ENCODE measurements at places on chromosomes 13 and 19.

DNA sequence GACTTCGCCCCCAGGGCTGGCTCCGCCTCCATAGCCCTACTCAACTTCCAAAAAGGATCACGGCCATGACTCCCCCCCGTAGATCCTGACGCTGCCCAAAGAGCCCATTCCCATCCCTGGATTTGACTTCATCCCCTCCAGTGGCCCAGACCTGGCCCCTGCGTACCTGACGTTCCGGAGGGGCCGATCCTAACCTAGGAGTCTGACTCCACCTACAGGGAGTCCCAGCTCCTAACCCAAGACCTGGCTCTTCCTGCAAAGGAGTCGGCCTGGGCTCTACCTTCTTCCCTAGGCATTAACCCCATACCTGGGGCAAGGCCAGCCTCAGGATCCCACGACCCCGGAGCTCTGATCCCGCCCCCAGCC is 10.8 kb downstream of the STAP2 start:
- DNase-seq = no peak

DNA sequence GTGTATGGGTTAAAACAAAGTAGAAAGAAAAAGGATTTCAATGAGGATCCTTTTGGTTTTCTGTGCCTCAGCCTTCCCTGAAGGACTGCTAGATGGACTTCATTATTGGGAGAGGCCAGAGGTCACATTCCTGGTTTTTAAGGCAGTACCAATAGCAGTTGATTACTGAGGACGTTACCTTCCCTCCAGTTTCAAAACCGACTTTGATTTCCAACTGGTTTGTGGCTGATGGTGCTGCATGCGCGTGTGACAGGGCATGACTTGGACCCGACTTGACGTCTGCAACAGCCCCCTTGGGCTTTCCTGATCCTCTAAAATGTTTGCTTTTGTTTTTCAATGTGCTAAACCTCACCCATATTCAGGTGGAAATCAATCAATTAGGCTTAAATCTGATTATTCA is 314.3 kb upstream of the ARGLU1 start:
- DNase-seq = no peak

- DNase-seq = no peak
These were observed 2.7 kb downstream of the PNMA8C start for GRCh38 chr19:46426035-46426505.

DNA sequence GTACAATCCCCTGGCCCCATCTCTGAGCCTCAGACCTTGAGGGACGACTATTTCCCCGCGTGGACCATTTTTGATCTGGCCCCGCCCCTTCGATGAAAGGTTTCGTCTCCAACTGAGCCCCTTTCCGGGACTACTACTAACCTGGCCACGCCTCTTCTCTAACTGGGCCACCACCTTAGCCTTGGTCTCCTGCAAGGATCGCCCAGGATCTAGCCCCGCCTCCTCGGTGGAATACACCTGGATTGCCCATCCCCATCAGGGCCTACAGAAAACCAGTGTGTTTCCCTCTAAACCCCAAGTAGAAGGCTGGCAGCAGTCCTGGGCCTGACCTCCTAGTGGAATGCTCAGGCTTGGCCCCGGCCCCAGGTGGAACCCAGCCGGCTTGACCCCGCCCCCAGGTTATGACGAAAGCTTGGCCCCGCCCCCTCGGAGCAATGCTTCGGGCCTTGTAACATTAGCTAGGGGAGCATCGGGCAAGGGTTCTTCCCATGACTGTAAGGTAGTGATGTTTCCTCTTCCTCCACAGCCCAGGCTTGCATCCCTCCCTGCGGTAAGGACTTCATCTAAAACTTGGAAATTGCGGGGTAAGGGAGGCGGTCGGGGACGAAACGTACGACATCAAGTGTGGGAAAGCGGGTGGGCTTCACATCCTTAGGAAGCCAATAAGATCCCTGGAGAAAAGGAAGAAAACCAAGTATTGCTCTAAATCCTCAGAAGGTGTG is 9.1 kb downstream of the SPACA6 start:
- DNase-seq = no peak

DNA sequence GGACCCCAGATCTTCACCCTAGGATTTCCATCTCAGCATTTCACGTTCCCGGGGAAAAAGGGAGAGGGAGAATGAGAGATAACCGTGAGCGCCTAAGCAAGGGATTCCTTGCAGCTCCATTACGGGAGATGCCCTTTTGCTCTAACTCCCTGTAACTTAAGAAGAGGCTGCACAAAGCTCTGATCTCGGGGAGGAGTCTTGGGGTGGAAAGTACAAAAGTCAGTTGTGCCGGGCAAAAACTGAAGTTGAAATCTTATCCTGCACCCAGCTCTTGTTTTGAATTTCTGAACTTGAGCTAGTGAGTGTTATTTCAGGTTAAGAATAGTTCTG is 256.4 kb upstream of the SOX21 start:
- DNase-seq = no peak

GRCh38 chr19:5978606-5979552 is 939 bp upstream of the RANBP3 start:
- DNase-seq = no peak

DNA sequence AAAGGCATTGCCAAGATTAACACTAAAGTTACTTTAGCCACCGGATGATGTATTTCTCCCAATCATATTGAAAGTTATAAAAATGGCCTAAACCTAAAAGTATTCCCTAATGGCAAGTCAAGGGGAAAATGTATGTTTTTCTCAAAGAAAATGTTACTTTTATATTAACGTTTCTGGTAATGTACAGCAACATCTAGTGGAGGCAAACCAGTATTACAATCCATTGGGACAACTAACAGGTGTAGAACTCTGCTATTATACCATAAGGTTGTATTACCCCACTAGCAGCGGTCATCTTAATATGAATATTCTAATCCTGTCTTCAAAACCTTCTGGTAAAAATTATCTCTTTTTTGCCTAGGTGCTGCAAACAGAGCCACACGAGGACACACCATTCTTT is 69.2 kb downstream of the ZNF100 start:
- peak; percentile 62 for DNase-seq

- DNase-seq = no peak
These were observed 47.1 kb upstream of the CNMD start for GRCh38 chr13:52786766-52787165.

- no peak for DNase-seq
These were observed 7.6 kb downstream of the CAPN12 start for GRCh38 chr19:38736413-38737280.

DNA sequence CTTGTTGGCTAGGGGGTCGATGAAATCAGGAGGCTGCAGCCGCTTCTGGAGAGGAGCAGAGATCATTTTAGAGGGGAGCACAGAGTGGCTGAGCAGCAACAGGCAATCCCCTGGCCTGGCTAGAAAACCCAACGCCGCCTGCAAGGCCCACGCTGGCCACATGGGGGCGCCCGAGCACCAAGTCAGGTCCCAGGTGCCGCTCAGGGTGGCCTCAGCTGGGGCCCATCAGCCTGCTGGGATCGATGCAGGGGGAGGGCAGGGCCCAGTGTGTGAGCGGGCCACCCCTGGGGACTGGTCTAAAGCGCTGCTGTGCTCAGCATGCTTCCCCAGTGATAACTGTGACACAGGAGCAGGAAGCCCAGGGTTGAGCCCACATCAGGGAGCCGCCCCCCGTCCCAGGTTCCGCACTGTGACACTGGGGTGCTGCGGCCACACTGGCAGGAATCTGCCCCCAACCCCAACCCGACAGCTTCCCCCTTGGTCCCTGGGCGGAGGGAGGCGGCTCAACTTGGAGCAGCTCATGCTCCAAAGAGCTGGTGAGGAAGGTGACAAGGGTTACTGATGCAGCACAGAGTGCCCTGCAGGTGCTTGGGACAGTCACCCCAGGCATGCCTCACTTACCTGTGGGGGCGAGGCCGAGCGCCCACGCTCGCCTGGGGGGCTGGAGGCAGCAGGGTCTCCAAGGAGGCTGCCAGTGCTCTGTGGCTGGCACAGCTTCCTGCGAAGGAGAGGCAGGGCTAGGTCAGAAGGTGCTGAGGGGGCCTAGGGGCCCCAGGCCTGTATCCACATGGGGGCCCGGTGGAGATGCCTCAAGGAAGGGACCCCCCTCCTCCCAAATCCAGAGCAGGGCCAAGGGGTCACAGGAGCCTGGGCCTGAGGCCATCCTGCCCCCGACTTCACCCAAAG is 13.3 kb upstream of the ISYNA1 start:
- DNase-seq = peak; percentile 60

GRCh38 chr13:93248627-93249047 is 22.0 kb downstream of the GPC6 start:
- DNase-seq = no peak

DNA sequence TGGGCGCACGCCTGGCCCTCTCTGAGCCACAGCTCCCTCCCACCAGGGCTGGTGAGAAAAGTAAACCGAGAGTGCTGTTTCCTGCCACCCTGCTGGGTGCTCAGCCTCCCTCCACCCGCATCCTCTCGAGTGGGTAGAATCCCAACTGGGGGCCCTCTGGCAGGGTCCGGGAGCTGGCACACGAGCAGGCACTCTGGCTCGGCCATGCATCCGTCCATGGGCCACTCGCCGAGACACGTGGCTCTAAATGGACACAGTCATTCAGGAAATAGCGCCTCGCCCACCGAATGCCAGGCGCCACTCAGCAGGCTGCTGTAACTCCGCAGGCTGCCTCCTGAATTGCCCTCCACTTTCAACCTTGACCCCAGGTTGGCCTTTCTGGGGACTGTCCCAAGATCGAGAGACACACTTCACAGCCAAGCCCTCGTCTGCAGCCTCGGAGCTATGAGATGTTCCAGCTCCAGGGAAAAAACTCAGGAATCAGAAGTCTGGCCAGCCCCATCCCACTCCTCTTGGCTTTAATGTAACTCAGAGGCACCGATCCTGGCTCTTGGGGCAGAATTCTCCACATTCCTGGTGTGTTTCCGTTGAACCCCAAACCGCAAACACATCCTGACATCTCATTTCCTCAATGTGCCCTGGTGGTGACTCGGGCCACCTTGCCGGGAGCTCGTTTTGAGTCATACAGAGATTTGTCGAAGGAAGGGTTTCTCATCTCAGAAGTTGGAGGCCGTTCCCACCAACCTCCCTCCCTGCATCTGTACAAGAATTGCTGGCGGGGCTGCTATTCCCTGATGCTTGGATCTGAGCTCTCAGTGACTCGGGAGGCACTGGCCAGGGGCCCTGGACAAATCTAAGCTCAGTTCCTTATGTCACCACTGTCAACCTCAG is 14.1 kb downstream of the KLF2 start:
- peak; percentile 90 for DNase-seq

DNA sequence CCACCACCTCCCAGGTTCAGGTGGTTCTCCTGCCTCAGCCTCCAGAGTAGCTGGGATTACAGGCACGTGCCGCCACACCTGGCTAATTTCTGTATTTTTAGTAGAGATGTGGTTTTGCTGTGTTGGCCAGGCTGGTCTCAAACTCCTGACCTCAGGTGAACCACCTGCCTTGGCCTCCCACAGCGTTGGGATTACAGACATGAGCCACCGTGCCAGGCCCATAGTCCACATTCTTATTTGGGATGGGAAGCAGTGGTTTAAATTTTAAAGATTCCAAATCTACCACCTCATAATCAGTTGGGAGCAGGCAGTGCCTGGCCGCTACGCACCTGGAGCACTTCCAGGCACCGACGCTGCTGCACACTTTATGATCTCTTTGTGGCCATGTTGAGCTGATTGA is 160.6 kb upstream of the SOX1 start:
- no peak for DNase-seq

DNA sequence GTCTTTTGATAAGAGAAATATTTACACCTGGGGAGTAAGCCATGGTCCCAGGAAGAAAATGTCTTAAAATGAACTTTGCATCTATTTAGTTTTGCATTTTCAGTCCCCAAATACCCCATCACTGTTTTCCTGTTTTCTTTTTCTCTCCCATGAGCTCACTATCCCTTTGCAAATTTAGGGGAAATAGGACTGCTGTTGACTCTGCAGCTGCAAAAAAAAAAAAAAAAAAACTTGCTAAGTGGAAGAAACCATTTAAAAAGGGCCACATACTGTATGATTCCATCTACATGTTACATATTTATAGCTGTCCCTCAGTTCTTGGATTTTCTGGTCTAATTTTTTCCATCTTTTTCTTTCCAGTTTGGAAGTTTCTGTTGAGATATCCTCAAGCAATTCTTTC is 98.2 kb upstream of the SERP2 start:
- DNase-seq = no peak

- DNase-seq = peak; percentile 39
These were observed at the start of gene TOMM40 for GRCh38 chr19:44891016-44891882. TOMM40 (plus strand) TSS chr19:44891254; CDS start chr19:44891416, 162 bp downstream.

DNA sequence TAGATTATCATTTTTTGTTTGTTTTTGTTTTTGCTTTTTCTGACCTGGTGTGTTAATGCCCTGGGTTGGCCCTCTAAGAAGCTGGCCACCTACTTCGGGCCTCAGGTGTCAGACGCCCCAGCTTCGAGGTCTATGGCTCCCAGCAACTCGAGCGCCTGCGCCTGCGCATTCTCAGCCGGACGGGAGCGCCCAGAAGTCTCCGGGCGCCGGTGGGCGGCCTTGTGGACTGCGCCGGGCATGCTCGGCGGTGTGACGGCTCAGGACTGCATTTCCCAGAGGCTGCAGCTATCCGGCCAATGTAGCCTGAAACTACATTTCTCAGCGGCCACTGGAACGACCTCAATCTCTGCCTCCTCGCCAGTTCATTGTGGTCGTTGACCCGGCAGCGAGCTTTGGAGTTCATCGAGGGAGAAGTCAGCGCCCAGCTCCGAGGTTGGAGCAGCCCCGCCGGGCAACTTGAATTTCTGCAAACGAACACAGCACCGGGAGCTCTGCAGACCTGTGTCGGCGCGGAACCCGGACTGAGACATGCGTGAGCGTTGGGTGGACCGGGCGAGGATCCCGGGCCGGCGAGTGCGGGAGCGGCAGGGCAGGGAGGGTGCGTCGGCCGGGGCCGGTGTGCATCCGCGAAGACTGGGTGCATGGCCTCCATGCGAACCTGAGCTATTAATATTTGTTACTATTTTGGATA is at the start of gene ZNF30:
TSS of gene ZNF30 (plus strand) at position 219 of the 691 bp plus-strand sequence. CDS start 3,045 bp downstream, outside the sequence.
- peak; percentile 89 for DNase-seq

DNA sequence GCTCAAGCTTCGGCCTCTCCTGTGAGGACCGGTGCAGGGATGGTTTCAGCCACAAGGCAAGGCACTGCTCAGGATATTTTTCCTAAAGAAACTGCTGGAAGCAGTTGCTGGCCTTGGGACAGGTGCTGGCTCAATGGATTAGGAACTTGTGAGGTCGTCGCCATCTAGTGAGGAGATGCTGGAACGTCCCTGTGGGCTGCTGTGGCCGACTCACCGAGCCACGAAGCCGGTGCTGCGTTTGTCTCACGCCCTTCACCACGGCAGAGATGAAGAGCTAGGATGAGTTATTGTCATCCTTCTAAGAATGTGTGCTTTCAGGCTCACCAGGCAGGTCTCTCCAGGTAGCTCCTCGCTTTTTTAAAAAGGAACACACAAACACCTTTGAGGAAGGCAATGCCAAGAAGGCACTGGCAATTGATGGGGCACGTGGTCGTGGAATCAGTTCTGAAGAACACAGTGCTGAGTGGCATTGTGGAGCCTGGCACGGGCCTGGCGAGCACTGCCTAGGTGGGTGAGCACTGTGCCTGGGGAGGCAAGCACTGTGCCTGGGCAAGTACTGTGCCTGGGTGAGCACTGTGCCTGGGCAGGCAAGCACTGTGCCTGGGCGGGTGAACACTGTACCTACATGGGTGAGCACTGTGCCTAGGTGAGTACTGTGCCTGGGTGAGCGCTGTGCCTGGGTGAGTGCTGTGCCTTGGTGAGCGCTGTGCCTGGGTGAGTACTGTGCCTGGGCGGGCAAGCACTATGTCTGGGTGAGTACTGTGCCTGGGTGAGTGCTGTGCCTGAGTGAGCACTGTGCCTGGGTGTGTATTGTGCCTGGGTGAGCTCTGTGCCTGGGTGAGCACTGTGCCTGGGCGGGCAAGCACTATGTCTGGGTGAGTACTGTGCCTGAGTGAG is 140.4 kb downstream of the TEX29 start:
- peak; percentile 62 for DNase-seq
